ENCODE measurements at places on chromosomes 2 and 18. TPM values are rescaled to one million over a fixed set of nuclear protein-coding genes. Genes with fewer than 3 reads are reported as not detected.
A peak's percentile ranks its signal among the peaks of the same experiment; 100 is the strongest.

The CFAP221 gene
- total RNA-seq, result not detected

The C1QL2 gene
- not detected for total RNA-seq

The NXPH2 gene
- not detected for total RNA-seq

The NYAP2 gene
- not detected for total RNA-seq

GRCh38 chr2:207662203-207662602, 37.0 kb upstream of the METTL21A start:
- DNase-seq, result no peak

DNA sequence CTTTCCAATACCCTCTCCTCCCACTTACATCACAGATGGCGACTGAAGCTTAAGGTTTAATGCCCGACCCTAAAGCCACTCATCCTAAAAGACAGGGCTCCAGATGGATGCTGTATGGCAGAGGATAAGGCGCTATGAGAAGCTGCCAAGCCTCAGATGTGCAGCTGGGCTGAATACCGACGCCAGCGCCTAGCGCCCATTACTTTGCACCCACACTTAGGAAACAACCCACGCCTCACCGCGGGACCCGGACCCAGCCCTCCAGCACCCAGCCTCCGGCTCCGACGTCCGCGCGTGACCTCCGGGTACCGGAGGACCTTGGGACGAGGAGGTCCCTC, 335 bp downstream of the TRAK2 start:
- no peak for DNase-seq

GRCh38 chr2:1515986-1516797, 102.9 kb downstream of the TPO start:
- no peak for DNase-seq

GRCh38 chr2:179751163-179751809, 110.1 kb downstream of the ZNF385B start:
- DNase-seq, result peak; percentile 9

- DNase-seq, result no peak
These were observed 109.1 kb upstream of the ID2 start for GRCh38 chr2:8572712-8573233.

DNA sequence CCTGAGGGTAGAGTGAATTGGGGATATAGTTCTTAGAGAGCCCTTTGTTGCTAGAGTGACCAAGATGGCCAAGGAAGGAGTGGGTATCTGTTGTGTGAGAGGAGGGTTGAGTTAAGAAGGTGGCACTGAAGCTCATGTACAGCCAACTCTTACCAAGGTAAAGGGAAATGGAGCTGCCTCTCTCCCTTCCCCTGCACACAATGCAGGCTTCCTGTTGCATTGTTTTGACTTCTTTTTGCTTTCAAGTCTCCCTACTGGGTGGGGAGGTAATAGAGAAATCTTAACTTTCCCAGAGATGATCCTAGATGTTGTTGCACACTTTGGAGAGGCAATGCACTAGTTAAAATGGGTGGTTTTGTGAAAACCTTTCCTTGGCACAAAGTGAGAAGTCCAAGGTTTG, 23.8 kb downstream of the HOXD1 start:
- DNase-seq, result no peak

- DNase-seq, result no peak
These were observed 4.9 kb downstream of the NEB start for GRCh38 chr2:151729415-151729811.

GRCh38 chr2:106941372-106941993, 55.5 kb upstream of the ST6GAL2 start:
- no peak for DNase-seq

Data from mammary epithelial cell (primary cell).